A673 (cell line): ENCODE measurements at places on chromosomes 1 and 21. TPM values are rescaled to one million over a fixed set of nuclear protein-coding genes. Genes with fewer than 3 reads are reported as not detected.
A peak's percentile ranks its signal among the peaks of the same experiment; 100 is the strongest.

- peak; percentile 76 for DNase-seq
These were observed 202.7 kb downstream of the KCNK2 start for GRCh38 chr1:215285013-215285800.

Gene GBP6
- not detected in 2 replicates for total RNA-seq

Gene PDPN
- 25.7 and 30.2 TPM in 2 replicates for total RNA-seq

DNA sequence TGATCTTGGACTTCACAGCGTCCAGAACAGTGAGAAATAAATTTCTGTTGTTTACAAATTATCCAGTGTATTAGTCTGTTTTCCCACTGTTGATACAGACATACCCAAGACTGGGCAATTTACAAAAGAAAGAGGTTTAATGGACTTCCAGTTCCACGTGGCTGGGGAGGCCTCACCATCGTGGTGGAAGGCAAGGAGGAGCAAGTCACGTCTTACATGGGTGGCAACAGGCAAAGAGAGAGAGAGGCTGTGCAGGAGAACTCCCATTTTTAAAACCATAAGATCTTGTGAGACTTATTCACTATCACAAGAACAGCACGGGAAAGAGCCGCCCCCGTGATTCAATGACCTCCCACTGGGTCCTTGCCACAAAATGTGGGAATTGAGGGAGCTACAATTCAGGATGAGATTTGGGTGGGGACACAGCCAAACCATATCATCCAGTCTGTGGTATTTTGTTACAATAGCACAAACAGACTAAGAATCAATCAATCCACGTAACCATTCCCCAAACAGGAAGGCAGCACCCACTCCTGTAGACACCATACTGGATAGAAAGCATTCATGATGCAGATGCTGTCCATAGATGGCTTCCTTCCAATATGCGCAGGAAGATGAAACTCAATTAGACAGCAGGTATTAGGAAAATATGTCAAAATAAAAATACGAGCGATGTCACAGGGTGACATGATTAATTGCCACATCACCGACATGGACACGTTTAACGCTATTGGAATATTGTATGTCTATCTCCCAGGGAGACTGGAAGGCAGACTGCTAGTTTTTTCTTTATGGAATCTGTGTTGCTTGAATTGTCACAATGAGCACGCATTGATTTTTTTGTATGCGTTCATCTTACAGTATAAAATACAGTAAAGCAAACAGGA is 22.8 kb downstream of the ECE1 start:
- DNase-seq: no peak

DNA sequence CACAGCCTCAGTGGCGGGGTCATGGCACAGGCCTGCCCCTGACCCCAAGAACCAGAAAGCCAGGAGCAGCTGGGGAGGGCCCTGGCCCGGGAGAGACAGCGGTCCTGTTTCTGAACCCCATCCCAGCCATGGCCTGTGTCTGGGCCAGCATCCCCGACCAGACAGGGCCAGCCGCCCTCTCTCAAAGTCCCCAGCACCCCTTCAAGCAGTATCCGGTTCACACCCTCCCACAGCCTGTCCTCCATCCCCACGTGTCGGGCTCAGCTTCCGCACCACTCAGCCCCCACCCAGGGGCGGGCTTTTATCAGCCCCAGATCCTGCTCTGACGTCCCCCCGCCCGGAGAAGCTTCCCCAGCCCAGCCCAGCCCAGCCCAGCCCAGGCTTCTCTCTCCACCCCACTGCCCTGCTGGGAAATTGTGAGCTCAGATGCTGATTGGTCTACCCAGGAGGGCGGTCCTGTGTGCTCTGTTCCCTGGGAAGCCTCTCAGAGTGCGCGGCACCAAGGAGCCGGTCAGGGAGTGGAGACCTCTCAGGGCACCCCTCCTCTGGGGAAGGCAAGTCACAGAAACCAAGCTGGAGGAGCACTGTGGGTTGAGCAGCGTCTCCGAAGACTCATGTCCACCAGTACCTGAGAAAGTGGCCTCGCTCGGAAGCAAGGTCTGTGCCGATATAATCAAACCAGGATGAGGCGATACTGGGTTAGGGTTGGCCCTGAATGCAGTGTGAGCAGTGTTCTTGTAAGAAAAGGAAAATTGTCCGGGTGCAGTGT is 4.7 kb upstream of the FAAP20 start:
- peak; percentile 93 for DNase-seq

Gene APCS
- not detected in 2 replicates for total RNA-seq

Gene ANGPTL7
- total RNA-seq: not detected in 2 replicates

GRCh38 chr1:64956010-64956640 is 10.2 kb downstream of the JAK1 start:
- DNase-seq: peak; percentile 43

GRCh38 chr1:201609661-201610318 is 70.9 kb downstream of the NAV1 start:
- DNase-seq: no peak

DNA sequence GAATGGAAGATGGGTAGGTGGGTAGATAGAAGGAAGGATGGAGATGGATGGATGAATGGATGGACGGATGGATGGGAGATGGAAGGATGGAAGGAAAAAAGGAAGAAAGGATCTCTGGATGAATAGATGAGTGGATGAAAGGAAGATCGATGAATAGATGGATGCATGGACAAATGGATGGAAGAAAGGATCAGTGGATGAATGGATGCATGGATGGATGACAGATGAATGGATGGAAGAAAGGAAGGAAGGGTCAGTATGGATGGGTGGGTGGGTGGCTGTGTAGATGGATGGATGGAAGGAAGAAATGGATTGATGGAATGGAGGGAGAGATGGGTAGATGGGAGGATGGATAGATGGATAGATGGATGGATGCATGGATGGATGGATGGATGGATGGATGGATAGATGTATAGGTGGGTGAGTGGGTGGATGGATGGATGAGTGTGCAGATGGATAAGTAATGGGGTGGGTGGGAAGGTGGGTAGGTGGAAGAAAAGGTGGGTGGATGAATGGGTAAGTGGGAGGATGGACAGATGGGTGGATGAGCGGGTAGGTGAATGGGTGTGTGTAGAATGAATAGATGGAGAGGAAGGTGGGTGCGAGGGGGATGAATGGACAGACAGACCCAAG is 14.6 kb downstream of the KIF17 start:
- DNase-seq: no peak

- DNase-seq: no peak
These were observed 21.6 kb downstream of the ZBTB17 start for GRCh38 chr1:15954316-15954715.

Gene RGS1
- 0.28 TPM in 1 of 2 replicates, not detected in the other for total RNA-seq

DNA sequence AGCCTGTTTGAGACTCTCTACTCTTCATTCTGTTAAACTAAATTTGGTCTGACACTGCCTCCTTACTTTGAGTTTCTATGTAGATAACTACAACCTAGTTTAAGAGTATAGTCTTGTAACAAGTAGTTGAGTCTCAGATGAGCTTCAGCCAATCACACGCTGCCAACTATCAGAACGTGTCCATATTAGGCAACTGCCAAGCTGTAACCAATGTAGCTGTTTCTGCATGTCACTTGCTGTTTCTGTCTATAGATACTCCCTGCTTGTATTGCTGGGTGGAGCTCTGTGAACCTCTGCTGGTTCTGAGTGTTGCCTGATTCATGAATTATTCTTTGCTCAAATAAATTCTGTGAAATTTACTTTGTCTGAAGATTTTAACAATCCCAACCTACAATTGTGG is 452.6 kb upstream of the NR5A2 start:
- no peak for DNase-seq

- DNase-seq: no peak
These were observed 20.7 kb downstream of the IL10RB start for GRCh38 chr21:33286600-33287456.

- DNase-seq: peak; percentile 16
These were observed 20.6 kb upstream of the USP24 start for GRCh38 chr1:55235722-55236121.

DNA sequence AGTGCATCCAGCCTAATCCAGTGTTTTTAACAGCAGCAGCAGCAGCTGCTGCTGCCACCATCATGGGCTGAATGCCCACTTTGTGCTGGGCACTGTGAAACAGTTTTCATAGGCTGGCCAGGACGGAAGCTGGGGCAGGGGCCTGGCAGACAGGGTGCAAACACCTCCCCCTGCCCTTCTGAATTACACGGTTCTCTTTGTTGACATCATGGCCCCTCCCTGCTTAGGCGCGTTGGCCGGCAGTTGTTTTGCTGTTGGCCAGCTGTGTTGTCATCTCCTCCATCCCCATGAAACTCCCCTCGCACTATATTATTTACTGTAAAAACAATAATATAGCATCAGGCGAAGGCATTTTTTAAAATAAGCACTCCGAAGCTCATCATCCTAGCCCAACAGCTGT is 33.1 kb downstream of the PTPRU start:
- no peak for DNase-seq

DNA sequence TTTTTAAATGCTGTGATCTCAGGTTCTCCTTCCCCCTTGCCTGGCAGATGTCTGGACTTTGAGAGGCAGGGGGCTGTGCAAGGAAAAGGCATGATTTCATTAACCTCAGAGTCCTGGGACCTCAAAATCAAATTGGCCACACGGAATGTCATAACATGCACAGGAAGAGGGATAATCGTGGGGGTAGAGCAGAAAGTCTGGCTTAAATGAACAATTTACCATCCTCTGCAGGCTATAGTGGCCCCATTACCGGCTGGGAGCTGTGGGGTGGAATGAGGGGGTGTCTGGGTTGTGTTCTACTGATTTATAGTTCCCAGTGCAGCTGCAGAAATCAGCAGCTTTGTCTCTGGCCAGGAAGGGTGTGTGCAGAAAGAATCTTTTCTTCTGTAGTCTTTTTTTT is 10.8 kb downstream of the OPRD1 start:
- DNase-seq: no peak
